ENCODE measurements at places on chromosomes 1 and 21.

DNA sequence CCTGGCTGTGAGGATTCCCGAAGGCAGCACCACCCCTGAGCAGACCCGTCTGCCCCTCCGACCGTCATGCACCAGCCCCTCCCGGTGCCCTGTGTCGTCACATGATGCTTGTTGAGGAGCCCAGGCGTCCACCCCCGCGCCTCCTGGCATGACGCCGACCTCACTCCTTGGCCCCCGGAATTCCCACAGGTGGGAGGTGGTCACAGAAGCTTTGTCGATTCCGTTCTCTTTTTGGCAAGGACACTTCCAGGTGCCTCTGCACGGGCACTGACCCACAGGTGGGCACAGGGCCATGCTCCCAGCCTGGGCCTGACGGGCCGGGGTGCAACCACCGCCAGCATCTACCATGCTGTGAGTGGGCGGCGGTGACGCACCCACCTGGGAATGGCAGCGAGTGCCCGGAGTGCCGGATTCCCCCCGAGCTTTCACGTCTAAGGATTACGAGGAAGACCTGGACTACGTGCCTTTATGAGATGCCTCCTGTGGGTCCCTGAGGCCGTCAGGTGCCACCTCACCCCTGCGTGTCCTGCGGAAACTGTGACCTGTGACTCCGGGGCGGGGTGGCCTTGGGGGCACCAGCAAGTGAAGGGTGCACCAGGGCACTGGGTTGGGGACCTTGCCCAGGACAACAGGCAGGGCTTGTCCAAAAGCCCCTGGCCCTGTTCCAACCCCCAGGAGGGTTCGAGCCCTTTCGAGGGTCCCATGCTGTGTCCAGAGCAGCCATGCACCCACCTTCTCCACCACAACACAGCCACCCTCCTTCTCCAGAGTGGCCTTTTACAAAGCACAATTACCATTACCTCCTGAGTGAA, 31.4 kb upstream of the COL6A1 start:
- DNase-seq = no peak

DNA sequence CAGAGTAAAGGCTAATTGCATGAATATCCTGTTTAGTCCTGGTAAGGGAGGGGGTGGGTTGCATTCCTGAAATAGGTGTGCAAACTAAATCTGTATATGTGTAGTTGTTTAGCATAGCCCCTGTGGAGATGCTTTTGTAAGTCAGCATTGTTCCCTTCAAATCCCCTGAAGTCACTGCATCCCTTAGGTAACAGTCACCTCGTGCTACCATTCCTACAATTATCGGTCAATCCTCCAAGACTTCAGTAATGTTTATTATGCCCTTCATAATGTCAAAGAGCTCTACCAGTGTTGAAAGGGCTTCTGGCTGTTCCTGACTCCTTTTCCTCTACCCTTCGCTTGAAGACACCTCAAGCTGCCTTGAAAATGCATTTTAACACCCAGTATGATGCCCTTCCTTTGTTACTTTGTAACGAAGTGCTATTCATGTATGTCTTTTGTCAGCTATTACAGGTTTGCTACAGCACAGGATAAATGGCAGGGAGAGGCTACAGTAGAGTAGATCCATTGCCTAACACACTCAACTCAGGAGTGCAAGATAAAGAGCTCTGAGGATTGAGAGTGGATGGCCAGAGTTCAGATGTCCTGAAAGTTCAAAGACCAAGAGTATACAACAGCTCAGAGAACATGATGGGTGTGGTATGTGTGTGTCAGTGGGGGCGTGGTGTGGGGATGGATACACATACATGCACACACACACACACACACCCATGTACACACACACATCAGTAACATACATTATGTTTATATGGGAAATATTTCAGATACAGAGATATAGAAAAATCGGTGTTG, 27.4 kb upstream of the FOXD3 start:
- no peak for DNase-seq

DNA sequence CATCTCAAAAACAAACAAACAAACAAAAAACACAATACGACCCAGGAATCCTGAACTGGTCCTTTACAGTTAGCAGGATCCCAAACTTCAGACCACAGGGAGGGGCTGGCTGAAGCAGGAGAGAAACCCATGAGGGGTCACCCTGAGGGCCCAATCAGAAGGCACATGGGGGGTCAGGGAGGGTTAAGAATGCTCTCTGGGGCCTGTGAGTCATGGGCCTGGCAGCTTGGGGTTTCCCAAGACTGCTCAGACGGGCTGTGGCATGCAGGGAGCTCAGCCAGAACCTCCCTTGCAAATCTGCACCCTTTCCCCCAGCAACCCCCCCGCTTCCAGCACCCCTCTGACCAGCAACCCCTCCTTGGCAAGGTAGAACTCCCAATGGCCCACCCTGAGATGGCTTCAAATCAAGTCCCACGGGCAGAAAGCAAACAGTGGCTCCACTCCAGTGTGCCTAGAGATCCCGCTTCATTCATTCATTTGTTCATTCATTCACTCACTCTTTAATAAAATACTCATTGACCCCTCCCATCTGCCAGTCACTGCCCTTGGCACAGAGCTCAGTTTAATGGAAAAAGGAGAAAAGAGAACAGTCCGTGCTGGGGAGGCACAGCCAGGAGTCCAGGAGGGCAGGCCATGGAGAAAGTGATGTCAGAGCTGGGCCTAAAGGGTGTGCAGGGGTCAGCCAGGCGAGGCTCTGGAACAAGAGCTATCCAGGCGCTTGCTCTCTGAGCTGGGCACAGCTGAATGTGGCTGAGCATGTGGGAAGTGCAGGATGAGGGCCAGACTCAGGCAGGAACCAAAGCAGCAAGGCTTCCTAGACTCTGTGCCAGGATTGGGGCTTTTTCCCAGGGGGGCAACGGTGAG, 8.2 kb downstream of the UQCRHL start:
- DNase-seq = peak; percentile 96

- no peak for DNase-seq
These were observed 15.1 kb upstream of the SERTAD4 start for GRCh38 chr1:210217482-210217881.

DNA sequence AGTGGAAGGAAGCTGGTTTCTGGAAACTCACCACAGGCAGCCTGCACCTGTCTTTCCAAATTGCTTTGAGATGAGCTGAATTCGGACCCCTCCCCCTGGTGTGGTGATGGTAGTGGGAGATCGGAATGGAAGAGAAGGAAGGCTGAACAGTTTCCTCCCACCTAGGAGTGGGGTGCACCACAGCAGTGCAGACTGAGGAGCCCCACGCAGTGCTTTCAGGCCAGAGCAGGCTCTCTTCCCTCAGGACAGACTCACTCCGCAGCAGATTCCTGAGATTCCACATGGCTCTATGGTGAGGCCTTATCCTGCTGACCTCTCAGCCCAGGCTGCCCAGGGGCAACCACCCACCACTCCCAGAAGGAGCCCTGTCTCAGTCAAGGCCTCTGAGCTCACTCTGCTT, 80.9 kb downstream of the ATP1A1 start:
- no peak for DNase-seq
